ENCODE measurements at places on chromosomes 5 and 9. TPM values are rescaled to one million over a fixed set of nuclear protein-coding genes. Genes with fewer than 3 reads are reported as not detected.

CMBL gene
- total RNA-seq, result 50.0 TPM

SLCO6A1 gene
- not detected for total RNA-seq

EPB41L4A gene
- total RNA-seq, result 20.5 TPM

GABRA1 gene
- not detected for total RNA-seq

INSL6 gene
- total RNA-seq, result not detected

SLC2A6 gene
- total RNA-seq, result 2.9 TPM

Data from Right ventricle myocardium superior (tissue), 1 donor.